ENCODE measurements at places on chromosomes 2 and 18. TPM values are rescaled to one million over a fixed set of nuclear protein-coding genes. Genes with fewer than 3 reads are reported as not detected.

DNA sequence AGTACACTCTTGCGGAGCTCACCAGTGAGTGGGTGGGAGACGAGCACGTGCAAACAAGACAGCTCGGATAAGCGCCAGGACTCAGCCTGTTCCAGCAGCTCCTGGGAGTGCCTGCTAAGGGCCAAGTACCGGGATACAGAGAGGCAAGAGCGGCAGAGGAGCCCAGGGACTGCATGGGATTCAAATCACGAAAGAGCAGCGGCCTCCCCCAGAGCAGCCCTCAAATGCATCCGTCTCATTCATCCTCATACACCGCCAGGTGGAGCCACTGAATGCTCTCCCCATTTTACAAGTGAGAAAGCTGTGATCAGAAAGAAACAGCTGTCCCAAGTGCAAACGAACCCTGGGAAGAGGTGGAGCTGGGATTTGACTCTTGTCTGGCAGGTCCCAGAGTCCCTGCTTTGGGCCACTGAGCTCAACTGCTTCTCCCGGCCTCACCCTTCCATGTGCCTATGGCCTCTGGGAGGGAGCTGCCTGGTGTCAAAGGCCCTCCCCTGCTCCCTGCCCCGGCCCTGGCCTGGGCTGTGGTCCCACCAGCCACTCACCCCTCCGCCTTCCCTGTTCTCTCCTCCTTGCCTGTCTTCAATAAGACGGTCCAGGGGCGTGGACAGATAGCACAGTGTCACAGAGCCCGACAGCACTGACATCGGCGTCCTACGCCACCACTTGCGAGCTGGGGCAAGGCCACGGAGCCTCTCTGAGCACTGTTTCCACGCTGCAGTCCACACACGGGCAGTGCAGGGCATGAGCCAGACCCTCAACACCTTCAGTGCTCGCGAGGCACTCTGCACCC lies 72.8 kb upstream of the TAF1B start:
- no peaks in the 10 kb centered on the region for H3K36me3 ChIP-seq
- H3K27ac ChIP-seq, result no peak overlapping the region
- DNase-seq, result peak; percentile 90
- no peaks in the 10 kb centered on the region for H3K27me3 ChIP-seq
- H3K4me1 ChIP-seq, result peaks cover 17% of the 10 kb centered on the region

DNA sequence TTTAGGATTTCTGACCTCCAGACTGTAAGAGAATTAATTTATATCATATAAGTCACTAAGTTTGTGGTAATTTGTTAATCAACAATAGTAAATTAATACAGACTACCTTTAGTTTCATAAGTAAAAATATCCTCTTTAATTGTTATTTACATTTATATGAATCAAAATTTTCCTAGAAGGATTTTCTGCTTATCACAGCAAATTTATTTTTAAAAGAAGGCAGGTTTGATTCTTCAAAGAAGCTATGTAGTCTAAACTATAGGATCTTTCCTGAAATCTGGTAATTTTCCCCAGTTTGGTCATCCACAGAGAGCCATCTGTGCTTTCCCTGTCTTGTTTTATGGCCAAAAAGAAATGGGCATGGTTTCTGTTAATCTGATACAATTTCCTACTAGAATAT lies 13.1 kb upstream of the VRK2 start:
- H3K4me3 ChIP-seq, result no peak overlapping the region
- no peaks in the 10 kb centered on the region for H3K27me3 ChIP-seq
- DNase-seq, result no peak
- H3K4me1 ChIP-seq, result no peaks in the 10 kb centered on the region

DNA sequence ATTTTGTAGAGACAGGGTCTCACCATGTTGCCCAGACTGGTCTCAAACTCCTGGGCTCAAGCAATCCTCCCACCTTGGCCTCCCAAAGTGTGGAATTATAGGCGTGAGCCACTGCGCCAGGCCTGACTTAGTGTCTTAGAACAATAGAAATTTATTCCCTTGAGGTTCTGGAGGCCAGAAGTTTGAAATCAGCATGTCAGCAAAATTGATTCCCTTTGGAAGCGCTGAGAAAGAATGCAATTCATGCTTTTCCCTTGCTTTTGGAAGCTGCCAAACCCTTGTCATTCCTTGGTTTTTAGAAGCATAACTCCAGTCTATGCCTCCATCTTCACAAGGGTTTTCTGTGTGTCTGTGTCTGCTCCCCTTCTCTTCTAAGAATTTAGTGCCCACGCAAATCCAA lies 20.7 kb downstream of the ST8SIA3 start:
- H3K4me1 ChIP-seq, result no peaks in the 10 kb centered on the region
- H3K27ac ChIP-seq, result no peak overlapping the region
- no peaks in the 10 kb centered on the region for H3K36me3 ChIP-seq
- no peak overlapping the region for H3K4me3 ChIP-seq
- peaks cover 3% of the 10 kb centered on the region for H3K27me3 ChIP-seq
- no peak for DNase-seq

- H3K4me3 ChIP-seq, result no peak overlapping the region
- H3K4me1 ChIP-seq, result peaks cover 7% of the 10 kb centered on the region
- no peak for DNase-seq
- H3K36me3 ChIP-seq, result no peaks in the 10 kb centered on the region
- no peak overlapping the region for H3K27ac ChIP-seq
- no peaks in the 10 kb centered on the region for H3K27me3 ChIP-seq
Observed at GRCh38 chr18:12079491-12080237, 14.0 kb upstream of the ANKRD62 start.

GRCh38 chr2:64753399-64753798 lies 99.7 kb upstream of the SERTAD2 start:
- no peaks in the 10 kb centered on the region for H3K27me3 ChIP-seq
- no peak overlapping the region for H3K27ac ChIP-seq
- no peaks in the 10 kb centered on the region for H3K36me3 ChIP-seq
- DNase-seq, result no peak
- H3K4me1 ChIP-seq, result peaks cover 19% of the 10 kb centered on the region

The ABCB11 gene
- total RNA-seq, result 0.37 TPM
